ENCODE measurements at places on chromosomes 4 and X.

GRCh38 chr4:172392741-172393140, 579.5 kb downstream of the GALNTL6 start:
- DNase-seq: no peak

GRCh38 chr4:104351706-104352105, 143.0 kb downstream of the CXXC4 start:
- DNase-seq: no peak

DNA sequence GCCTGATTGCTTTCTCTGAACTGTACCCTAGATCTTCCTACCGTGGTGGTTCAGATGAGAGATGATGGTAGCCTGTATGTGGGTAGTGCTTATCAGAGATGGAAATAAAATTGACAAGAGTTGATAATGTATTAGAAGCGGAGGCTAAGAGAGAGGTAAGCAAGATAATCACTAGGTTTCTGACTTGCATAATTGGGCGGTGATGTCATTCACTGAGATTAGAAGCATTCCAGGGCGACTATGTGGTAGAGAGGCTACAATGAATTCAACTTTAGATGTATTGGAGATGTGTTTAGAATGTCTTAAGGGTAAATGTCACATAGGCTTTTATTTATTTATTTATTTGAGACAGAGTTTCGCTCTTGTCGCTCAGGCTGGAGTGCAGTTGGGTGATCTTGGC, 415 bp upstream of the TENM3 start:
- no peak for DNase-seq

DNA sequence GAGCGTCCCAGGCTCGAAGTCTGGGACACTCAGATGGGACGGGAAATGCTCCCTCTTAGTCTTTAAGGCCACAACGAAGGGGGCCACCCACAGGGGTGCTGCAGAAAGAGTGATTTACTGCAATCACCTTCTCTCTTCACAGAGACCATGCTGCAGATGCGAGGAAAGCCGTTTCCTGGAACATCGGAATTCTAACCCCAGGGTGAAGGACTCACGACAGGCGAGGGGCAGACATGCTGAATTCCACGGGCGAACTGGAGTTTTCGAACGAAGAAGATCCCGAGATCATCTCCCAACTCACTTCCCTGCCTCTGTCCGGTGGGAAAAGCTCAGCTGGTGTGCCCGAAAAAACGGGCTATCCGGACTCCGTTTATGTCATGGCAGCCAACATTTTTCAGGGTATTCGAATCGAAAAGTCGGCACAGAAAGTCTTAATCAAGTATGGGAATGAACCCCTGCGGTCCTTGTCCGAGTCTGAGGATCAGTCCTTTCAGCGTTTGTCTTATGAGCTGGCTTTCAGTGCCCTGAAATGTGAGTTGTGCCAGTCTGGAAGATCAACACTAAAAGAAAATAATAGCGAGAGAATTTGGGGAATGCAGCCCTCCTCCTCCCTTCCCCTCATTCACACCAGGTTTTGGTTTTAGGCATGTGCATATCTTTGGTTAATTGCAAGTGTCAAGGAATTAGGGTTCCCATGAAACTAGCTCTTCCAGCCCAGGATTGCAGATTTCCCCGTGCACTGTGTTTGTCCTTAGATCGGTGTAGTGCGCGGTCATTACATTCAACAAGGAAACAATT, 905 bp downstream of the NSUN7 start:
- DNase-seq: no peak

GRCh38 chrX:1462596-1463251, 10.0 kb upstream of the ASMTL start:
- no peak for DNase-seq

- no peak for DNase-seq
These were observed 215.2 kb upstream of the NOCT start for GRCh38 chr4:138800421-138800820.

GRCh38 chr4:80197601-80198440, 518 bp downstream of the PRDM8 start:
- no peak for DNase-seq

All from GM18507 (cell line).